Cardiac septum (tissue), 1 donor: ENCODE measurements at places on chromosomes 3 and 15. TPM values are rescaled to one million over a fixed set of nuclear protein-coding genes. Genes with fewer than 3 reads are reported as not detected.

GRM2 gene
- total RNA-seq = 0.30 TPM

COX5A gene
- 804 TPM for total RNA-seq

BCL6 gene
- 67.4 TPM for total RNA-seq

DLG1 gene
- total RNA-seq = 113 TPM

UACA gene
- 78.0 TPM for total RNA-seq
